T1000 (cell line): ENCODE measurements at places on chromosomes 1 and 21.

GRCh38 chr21:45260191-45260825 lies 27.4 kb downstream of the POFUT2 start:
- no peak for DNase-seq

DNA sequence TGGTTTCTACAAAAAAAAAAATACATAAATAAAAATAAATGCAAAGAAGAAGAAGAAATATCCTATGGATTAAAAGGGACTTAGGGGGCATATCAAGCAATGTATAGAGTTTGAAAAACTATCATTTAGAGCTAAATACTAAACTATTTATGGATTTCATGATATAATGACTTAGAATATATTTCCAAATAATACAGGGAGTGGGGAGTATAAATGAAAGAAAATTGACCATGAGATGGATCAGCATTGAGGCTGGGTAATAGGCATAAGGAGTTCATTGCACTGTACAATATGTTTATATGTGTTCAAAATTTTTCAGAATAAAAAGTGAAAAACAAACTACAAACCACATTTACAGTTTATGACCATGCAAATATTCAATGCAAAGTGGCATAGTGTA lies 18.8 kb downstream of the NHLH2 start:
- no peak for DNase-seq

- no peak for DNase-seq
Measured at GRCh38 chr1:69148731-69149130, 419.0 kb upstream of the LRRC7 start.

DNA sequence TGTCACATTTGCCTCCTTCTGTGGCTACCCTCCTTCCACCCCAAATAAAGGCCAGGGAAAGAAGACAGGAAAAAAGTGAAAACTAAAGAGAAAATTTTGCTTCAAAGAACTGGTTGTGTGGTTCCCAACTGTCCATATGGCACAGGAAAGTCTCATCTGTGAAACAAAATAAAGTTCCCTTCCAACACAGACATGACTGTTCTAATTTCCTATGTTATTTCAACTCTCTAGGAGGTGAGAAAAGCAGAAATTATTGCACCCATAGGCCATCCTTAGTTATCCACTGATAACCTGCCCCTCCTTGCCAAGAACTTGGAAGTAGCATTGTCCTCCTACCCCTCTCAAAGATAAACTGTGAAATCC lies 8.1 kb upstream of the RAB29 start:
- no peak for DNase-seq

DNA sequence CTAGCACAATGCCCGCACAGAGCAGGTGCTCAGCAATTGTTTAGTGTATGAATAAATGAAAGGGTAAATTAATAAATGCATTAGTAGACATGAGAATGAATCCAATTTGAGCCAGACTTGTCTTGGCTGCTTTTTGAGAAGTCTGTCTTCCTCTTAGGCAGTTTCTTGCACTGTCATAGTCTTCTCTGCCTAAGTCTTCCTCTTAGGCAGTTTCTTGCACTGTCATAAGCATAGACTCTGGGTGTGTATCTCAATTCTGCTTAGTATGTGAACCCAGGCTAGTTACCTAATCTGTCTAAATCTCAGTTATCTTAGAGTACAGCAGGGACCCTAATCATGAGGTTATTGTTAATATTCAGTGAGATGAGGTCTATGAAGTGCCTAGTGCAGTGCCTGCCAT lies 27.2 kb downstream of the NHLH2 start:
- no peak for DNase-seq

DNA sequence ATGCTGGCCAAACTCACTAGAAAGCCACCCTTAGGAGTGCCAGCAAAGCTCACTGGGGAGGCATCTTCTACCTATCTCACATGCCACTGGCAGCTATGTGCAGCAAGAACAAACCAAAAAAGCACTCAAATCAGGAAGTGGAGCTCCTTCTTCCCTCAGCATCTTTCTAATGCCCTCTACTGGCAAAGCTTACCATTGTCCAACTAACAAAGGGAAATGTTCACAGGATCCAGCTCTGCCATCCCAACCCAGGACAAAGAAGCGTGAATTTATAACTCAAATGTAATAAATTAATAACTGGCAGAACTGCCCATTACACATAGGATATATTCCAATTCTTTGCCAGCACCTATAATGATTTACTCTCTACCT lies 38.9 kb downstream of the LEPR start:
- DNase-seq = no peak

DNA sequence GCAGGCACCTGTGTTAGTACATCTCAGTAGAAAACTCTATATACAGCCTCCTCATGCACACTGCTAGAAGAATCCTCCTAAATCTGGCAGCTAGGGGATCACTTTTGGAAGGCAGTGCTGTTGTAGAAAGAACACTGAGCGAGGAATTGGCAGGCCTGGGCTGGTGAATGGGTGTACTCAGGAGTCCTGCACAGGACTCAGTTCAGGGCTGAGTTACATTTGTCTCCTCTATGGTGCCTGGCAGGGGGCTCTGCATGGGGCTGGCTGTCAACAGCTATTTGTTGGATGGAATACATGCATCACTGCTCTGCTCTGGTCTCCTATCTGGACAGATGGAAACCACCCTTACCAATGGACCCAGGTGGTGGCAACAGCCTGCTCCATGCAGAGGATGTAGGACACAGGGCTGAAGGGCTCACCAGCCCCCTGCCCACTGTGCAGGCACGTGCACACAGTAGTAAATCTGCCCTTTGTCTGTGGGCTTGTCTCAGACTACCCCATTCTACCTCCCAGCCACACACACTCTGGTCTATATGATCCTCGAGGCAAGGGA lies 74.2 kb downstream of the LRIG2 start:
- DNase-seq = no peak
